ENCODE measurements at places on chromosomes 5 and 9.

DNA sequence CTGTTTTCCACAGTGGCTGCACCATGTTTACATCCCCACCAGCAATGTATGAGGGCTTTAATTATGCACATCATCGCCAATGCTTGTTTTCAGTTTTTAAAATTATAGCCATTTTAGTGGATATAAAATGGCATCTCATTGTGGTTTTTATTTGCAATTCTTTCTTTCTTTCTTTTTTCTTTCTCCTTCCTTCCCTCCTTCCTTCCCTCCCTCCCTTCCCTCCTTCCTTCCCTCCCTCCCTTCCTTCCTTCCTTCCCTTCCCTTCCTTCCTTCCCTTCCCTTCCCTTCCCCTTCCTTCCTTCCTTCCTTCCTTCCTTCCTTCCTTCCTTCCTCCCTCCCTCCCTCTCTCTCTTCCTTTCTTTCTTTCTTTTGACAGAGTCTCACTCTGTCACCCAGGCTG, 6.6 kb downstream of the COL15A1 start:
- no peak for DNase-seq

DNA sequence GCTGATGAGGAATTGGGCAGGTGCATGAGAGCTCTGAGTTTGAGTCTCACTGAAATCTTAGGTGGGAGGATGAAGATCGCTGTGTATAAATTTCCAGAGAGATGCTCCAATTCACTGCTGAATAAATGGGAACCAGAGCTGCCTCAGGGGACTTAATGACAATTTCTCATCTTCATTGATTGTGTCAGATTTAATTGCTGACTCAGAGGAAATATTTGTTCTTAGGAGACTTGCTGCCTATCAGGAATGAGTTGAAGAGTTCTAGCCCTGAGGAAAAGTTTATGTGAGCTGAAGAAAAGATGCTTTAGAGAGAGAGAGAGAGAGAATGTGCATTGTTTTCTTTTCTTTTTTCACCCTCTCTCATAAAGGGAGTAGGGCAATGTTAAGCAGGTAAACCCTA, 827.5 kb upstream of the WWC1 start:
- DNase-seq: no peak

GRCh38 chr5:163162645-163163044, 274.8 kb upstream of the CCNG1 start:
- DNase-seq: no peak

- no peak for DNase-seq
Observed at GRCh38 chr9:93218161-93218560, 34.2 kb downstream of the WNK2 start.

GRCh38 chr9:87497080-87497603, 525 bp upstream of the DAPK1 start:
- no peak for DNase-seq

GRCh38 chr9:15717290-15717967, 164.6 kb downstream of the CCDC171 start:
- DNase-seq: no peak

DNA sequence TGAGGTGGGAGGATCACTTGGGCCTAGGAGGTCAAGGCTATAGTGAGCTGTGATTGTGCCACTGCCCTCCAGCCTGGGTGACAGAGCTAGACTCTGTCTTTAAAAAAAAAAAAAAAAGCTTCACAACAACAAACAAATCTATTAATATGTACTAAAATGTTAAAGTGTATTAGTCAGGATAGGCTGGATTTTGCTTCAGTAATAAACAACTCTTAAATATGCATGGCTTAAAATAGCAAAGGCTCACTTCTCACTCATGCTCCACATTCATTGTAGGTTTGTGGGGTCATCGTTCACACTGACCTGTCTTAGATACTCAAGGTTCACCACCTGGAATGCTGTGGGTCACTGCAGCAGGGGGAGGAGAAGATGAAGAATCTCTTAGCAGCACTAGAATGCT, 33.8 kb upstream of the COL15A1 start:
- no peak for DNase-seq

DNA sequence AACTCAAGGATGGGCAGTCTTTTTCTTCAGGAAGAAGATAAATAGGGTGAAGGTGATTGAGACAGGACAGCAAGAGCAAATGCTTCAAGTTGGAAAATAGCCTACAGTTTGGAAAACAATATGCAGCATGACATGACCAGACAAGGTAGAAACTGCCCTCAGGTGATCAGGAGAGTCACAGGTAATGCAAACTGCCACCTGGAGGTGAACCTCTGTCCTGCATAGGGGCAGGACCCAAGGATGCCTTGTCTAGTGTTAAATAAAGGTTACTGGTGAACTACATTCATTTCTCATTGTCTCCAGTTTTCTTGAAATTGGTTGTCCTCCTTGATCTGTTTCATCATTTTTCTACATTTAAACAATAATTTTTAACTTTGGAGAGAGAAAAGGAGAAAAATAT, 232.1 kb downstream of the SEMA5A start:
- no peak for DNase-seq

- DNase-seq: peak; percentile 28
Observed at GRCh38 chr5:132961887-132962286, 1.5 kb downstream of the AFF4 start.

GRCh38 chr9:4011054-4011453, 288.8 kb downstream of the GLIS3 start:
- no peak for DNase-seq

- no peak for DNase-seq
Observed at GRCh38 chr5:35302544-35302943, 72.3 kb upstream of the PRLR start.

GRCh38 chr5:169263591-169263990, 37.3 kb downstream of the SLIT3 start:
- no peak for DNase-seq

DNA sequence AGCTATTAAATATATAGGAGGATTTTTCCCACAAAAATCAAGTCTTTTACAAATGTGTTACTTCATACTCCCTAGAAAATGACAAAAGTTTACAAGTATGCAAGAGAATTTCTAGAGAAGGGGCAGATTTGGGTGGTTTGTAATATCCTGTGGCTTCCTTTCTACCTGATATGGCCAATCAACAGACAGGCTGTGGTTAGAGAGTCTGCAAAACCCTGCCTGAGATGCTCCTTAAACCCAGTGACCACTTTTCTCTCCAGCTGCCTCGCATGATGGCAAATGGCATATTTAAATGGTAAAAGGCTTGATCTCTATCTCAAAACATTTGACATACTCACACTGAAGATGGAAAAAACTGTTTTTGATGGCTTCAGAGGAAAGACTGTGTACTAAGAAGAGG, 550.1 kb upstream of the ZNF462 start:
- no peak for DNase-seq

DNA sequence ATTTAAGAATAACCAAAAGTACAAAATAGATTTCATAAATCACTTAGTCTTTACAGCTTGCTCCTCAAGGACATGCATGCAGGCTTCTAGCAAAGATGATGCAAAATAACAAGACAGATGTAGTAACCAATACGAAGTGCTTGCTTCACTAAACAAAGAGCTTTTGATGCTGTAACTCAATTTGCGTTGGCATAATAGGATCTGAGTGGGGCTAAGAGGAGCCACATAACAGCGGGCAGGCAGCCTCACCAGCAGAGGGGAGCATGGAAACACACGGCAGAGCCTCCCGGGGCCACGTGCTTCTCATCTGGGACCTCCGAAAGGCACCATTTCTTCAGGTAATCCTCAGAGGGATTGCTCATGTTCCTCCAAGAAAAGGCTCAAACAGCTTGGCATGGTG, 139.7 kb downstream of the C5orf15 start:
- no peak for DNase-seq

- no peak for DNase-seq
Observed at GRCh38 chr9:96214635-96215034, 87.3 kb downstream of the HSD17B3 start.

DNA sequence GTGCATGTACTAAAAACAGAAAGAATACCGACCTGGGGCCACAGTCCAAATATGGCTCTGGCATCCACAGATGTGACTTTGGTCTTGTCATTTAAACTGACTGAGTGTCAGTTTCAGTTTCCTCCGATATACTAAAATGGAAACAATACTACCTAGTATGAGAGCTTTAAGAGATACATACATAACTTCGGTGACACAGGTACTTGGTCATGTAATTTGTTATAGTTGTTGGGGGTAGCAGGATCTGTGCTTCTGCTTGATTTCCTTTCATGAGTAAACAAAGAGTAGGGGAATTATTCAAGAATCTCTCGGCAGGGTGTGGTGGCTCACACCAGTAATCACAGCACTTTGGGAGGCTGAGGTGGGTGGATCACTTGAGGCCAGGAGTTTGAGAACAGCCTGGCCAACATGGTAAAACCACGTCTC, 32.1 kb downstream of the MTMR12 start:
- DNase-seq: no peak

DNA sequence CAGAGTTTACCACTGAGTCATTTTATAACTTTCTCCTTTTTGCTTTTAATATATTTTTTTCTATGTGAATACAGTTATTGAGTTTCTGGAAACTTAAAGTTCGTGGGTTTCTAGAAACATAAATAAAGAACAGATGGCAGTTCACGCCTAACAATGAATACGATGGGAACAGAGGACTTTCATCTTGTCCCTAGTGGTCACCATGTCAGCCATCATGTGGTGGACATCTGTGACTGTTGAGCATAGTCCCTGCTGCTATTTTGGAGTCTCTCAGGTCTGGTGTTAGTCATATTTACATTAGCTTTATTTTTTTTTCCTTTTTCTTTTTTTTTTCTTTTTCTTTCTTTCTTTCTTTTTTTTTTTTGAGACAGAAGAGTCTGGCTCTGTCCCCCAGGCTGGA, 85.3 kb downstream of the XRCC4 start:
- no peak for DNase-seq

- no peak for DNase-seq
Observed at GRCh38 chr5:160231783-160232342, 2.6 kb downstream of the FABP6 start.

DNA sequence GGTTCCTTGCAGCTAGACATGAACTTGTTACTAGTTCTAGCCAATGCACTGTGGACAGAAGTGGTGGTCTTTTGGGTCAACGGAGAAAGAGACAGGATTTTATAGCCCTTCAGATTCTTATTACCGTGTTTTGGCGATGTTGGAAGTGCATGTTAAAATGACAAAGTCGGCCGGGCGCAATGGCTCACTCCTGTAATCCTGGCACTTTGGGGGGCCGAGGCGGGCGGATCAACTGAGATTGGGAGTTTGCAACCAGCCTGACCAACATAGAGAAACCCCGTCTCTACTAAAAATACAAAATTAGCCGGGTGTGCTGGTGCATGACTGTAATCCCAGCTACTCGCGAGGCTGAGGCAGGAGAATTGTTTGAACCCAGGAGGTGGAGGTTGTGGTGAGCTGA, 9.1 kb upstream of the NUDT12 start:
- no peak for DNase-seq

- no peak for DNase-seq
Observed at GRCh38 chr5:147743012-147743411, 39.5 kb downstream of the JAKMIP2 start.

DNA sequence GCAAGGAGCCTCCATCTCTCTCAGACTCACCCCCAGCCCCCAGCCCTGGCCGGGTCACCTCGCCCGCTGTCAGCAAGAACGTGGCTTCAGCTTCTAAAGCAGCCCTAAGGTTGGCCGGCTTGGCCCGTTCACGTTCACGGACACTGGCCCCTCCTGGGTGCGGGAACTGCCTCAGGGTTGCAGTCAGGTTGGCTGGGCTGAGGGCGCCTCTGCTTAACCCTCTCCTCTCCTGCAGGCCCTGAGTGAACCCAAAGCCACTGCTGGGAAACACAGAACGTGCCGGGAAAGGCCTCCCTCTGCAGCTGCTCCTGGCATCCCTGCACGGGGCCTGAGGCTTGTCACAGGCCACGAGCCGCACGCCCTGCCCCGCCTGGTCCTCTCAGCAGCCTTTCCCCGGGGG, 40.1 kb upstream of the UBAC1 start:
- DNase-seq: no peak

DNA sequence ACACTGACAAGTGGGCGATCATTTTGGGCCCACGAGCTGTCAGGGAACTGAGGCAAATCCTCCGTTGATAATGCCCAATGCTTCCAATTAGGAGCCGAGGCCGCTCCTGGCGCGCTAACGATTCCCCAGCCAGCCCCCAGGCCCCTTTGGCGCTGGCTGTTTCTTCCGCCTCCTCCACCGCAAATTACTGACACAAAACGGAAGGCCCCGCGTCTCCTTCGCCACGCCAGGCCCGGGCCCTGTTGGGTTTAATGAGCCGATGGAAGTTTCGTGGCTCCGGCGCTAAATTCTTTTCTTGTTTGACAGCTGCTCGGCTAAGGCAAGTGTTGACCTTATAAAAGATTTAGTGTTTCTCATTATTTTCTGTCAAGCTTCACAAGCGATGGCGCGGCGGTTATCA, 25.7 kb upstream of the BARHL1 start:
- DNase-seq: no peak

GRCh38 chr5:40841068-40841805, at the start of gene CARD6:
CARD6 (plus strand) TSS chr5:40841367; CDS start chr5:40841383, 16 bp downstream.
- DNase-seq: peak; percentile 69

GRCh38 chr9:4792054-4792571, 631 bp upstream of the RCL1 start:
- no peak for DNase-seq

DNA sequence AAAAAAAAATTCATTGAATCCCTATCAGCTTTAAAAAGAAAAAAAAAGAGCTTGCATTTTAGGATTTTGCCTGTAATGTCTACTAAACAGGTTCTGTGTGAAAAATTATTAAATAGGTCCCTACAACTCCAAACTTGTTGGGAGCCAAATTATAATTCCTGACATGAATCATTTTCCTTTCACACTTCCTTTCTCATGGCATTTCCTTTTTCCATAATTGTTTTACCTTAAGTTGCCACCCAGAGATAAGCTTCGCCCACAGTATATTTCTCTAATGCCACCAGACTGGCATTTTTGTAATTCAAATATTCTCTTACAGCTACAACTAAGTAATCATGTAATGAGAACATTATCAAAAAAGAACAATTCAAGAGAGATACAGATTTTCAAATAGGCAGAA, 348.8 kb downstream of the EFNA5 start:
- DNase-seq: no peak

DNA sequence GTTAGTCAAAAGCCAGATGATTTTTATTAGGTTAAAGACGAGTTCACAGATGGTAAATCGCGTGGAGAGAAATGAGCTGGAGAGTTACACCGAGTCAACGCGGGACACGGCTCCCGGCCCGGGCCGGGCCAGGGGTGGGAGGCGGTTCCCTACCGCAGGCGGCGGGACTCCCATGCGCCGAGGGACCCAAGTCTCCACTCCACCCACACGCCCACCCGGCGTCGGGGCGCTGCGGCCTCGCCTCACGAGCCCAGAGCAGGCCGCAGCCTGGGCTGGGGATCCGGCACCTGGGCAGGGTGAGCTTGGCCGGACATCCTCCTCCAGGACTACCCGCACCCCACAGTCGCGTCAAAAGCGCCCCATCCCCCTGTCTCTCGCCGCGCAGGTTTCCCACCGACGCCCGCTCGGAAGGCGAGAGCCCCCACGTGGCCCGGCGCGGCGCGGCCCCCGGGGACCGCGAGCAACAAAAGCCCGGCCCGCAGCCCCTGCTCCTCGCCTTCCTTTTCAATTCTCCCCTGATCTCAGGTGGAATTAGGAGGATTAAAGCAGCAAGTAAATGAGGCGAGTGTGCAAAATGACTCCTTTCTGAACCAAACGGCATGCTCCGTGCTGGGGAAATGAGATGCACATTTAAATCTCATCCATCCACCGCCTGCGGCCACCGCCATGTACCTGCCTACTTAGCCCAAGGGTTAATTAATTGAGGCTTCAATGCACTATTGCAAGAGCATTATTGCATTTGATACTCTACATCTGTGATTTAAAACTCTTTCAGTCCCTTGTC, 196.5 kb upstream of the TBCA start:
- DNase-seq: no peak

- DNase-seq: peak; percentile 92
Observed at GRCh38 chr9:124222918-124223720, 34.6 kb upstream of the NEK6 start.
